Activated CD4-positive, alpha-beta T cell treated with anti-CD3 and anti-CD28 coated beads, Interleukin-2, amount 50 U/mL, for 16 hours (primary cell): ENCODE measurements at places on chromosomes 11 and 22.

DNA sequence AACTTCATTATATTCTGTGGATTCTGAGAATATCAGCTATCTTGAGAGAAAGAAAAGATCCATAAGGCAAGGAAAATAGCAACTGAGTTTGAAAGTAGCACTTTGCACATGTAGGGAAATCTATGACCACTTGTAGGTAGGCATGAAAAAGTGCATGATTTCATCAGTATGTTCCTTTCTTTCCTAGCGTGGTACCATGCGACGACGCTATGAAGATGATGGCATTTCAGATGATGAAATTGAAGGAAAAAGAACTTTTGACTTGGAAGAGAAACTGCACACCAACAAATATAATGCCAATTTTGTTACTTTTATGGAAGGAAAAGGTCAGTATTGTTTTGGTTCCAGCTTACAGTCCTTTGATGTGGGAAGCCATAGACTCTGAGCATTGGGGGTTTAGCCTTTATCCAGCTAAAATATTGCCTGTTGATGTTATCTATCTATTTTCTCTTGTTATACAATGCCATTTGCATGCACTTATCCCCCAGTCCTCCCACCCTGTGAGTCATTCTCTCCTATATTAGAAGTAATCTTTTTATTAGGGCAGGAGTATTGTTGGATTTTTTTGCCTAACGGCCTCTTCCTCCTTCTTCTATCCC, 60.9 kb downstream of the KDM2A start:
- no peak for DNase-seq

DNA sequence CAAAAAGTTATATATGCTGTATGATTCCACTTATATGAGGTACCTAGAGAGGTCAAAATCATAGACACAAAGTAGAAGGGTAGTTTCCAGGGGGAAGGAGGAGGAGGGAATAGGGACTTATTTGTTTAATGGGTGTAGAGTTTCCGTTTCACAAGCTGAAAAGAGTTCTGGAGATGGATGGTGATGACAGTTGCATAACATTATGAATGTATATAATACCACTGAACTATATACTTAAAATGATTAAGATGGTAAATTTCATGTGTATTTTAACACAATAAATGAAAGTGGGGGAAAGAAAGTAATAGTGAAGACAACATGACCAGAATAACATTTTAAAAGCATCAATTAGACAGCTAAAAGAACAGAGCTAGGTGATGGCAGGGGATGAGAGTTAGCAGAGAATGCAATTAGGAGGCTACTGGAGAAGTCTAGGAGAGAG, 51.2 kb downstream of the MRTFA start:
- no peak for DNase-seq

DNA sequence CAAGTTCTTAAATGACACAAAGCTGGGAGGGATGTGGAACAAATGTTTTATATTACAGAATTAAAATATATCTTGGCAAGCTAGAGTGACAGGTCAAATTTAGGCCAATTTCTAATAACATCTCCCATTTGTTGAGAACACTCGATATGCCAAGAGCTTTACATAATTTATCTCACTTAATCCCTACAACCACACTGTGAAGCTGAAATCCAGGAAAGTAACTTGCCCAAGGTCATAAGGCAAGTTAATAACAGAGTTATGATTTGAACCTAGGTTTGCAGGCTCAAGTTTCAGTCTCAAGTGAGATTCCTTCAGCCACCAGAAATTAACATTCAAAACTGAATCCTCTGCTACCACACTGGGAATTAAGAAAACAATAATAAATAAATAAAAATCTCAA, 38.3 kb downstream of the RAB30 start:
- DNase-seq, result no peak

DNA sequence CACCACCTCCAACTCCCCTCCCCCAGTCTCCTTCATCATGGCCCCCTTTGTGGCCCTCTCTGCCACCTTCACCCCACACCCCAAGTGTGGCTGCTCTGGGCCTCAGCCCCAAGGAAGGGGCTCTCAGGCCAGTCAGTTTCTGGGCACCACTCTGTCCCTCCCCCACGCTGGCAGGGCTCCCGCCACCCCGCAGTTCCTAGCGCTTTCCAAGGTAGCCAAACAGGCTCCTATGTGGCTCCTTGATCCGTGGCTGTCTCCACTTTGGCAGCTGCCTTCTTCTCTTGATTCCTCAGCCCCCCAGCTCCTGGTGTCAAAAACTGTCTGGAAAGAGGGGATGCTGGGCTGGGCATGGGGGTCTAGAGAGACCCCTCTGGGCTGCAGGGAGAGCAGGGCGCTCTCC, 10.4 kb upstream of the CACNA1I start:
- DNase-seq, result no peak

- no peak for DNase-seq
These were observed 186.1 kb downstream of the DSCAML1 start for GRCh38 chr11:117610901-117611300.

GRCh38 chr22:36797374-36797773, 19.5 kb downstream of the PVALB start:
- no peak for DNase-seq

- peak; percentile 12 for DNase-seq
These were observed 31.3 kb downstream of the CTNND1 start for GRCh38 chr11:57792870-57793269.

DNA sequence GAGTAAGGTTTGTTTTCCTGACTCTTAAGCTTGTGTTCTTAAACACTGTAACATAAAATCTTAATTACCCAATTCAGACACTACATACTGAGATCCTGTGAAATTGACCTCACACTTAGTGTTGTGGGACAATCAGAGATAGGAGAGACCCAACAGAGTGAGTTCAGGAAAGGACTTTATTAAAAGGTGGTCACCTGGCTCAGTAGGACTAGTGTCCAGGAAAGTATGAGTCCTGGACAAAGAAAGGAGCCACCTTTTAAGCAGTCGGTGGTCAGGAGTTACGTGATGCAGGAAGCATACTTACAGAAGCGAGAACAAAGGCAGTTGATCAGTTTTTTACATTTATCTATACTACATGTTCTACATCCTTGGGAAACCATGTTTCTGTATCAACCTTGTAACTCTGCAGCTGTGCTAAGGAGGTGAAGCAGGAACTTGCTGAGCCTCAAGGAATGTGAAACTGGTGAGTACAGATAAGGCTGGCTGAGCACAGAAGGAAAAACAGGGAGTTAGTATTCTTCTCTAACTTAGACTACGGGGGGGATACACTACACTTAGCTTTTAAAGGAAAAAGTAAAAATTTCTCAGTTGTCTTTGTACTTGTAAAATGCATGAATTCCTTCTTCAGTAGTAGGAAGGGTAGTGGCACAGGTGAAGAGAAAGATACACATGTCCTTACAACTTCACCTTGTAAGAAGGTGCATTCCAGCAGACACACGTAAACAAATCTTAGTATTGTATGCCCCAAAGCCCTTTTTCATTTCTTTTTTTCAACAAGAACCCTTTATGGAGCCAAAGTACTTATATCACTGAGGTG, 15.1 kb downstream of the OR51E1 start:
- DNase-seq, result no peak

GRCh38 chr11:19426011-19426755, 185.4 kb upstream of the E2F8 start:
- DNase-seq, result no peak

DNA sequence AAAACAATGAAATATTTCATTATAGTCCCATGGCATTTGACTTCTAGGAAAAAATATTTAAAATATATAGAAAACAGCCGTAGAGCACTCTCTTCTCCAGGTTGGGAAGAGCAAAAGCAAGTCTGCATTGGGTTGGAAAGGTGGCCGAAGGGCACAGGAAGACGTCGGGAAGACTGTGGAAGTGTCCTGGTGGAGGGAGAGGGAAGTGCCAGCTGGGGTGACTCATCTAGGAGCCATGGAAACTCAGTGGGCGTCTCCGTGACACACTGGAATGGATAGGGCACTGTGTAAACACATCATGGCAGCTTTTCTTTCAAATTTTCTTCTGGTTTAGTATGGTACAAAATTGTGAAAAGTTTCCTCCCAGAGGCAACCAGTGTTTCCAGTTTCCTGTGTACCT, 12.7 kb downstream of the GTPBP1 start:
- no peak for DNase-seq

GRCh38 chr22:50269970-50270665, at the start of gene MAPK11:
Gene MAPK11 (minus strand): TSS chr22:50270380. CDS start chr22:50270292, 88 bp downstream.
- peak; percentile 74 for DNase-seq

DNA sequence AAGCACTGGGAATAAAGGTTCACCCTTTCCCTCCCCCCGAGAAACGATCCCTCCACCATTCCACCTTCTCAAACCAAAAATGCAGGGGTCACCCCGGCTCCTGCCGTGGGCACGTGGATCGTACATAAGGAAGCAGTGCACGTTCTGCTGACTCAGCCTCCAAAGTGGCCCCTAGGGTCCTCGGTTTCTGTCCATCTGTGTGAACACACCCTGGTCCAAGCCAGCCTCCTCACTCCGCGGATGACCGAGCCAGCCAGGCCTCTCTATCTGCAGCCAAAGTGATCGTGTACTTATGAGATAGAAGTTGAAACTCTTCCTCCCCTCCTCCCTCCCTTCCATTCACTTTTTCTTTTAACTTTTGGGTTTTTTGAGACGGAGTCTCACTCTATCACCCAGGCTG, 16.2 kb downstream of the C11orf24 start:
- no peak for DNase-seq

GRCh38 chr11:46050003-46050461, 71.2 kb downstream of the PHF21A start:
- DNase-seq, result no peak

DNA sequence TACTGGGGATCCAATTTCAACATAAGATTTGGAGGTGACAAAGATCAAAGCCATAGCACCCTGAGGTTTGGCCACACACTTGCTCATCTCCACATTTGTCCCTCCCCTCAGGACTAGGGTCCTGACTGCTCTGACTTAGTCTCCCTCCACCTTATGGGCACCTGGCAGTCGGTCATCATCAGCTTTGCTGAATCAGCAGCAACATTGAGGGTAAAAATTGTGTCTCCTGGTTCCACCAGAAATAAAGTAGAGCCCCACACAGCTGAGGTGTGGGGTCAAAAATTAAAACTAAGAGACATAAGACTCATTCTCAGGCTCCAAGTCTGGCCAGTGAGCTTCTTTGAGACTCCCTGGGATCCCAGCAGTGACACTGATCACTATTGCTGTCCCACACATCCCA, 56.2 kb downstream of the GGTLC2 start:
- DNase-seq, result no peak

DNA sequence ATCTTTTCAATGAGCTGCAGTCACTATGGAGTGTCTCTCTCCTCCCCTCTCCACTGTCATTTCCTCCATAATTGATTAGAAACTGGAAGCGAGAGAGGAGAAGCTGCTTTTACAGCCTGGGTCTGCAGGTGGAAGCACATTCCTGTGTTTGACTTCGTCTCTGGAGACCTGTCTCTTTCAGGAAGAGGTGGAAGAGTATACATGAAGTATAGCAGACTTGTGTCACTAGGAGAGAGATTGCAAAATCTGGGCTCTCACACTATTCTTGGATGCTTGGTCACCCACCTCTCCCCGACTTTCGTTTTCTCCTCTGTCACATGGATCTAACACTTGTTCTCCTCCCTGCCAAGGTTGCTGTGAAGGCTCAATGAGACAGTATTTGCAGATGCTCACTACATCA, 323.3 kb downstream of the NTM start:
- no peak for DNase-seq

- DNase-seq, result no peak
These were observed 16.8 kb upstream of the CABP7 start for GRCh38 chr22:29702931-29703501.
